ENCODE measurements at places on chromosomes 12 and 14. TPM values are rescaled to one million over a fixed set of nuclear protein-coding genes. Genes with fewer than 3 reads are reported as not detected.

RNF212B gene
- total RNA-seq: not detected

PLEKHA5 gene
- 4.6 TPM for total RNA-seq

GRCh38 chr12:101642115-101643067 lies 47.6 kb downstream of the MYBPC1 start:
- peaks cover 5% of the 10 kb centered on the region for H3K4me1 ChIP-seq
- peak overlapping the region; percentile 74 for H3K4me3 ChIP-seq
- H3K27ac ChIP-seq: no peak overlapping the region

DNA sequence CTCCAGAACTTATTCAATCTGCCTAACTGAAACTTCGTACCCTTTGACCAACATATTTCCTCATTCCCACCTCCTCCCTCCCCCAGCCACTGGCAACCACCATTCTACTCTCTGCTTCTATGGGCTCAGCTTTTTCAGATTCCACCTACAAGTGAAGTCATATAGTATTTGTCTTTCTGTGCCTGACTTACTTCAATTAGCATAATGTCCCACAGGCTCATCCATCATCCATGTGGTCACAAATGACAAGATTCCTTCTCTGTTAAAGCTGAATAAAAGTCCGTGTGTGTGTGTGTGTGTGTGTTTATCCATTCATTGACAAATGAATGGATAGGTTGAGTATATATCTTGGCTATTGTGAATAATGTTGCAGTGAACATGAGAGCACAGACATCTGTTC lies 1.3 kb upstream of the C14orf39 start:
- peaks cover 1% of the 10 kb centered on the region for H3K36me3 ChIP-seq
- DNase-seq: no peak
- no peak overlapping the region for H3K27ac ChIP-seq
- H3K4me1 ChIP-seq: no peaks in the 10 kb centered on the region
- H3K4me3 ChIP-seq: no peak overlapping the region

DNA sequence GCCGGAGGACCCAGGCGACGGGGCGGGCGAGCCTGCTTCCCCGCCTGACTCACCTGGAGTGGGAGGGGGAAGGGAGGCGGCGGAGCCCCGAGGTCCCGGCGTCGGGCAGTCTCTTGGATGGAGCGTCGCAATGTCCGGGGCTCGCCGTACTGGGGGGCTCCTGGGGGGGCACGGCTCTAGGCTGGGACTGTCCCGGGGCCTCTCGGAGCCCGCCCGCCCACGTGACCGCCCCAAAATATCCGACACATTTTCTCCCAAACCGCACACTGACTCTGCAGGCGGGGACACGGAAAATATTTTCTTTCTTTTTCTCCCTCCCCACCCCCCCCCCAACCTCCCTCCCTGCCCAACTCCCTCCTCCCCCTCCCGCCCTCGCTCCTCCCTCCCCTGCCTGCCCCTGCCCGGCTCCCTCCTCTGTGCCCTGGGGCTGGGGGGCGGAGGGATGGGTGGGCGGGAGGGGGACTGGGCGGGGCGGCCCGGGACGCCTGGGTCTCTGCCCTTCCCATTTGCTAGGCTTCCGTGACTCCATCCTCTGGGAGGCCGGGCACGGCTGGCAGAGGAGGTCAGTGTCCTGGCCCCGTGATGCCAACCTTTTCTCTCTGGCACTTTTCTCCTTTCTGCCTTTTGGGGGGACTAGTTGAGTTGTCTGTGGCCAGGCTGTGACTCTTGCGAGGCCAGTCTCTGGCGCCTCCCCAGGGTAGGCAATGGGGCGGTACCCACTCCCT lies at the start of gene RARG:
RARG (minus strand) TSS at position 289 of the 725 bp plus-strand sequence. CDS start 4,664 bp downstream, outside the sequence.
- no peaks in the 10 kb centered on the region for H3K27me3 ChIP-seq
- H3K36me3 ChIP-seq: no peaks in the 10 kb centered on the region
- H3K4me3 ChIP-seq: peak within 1 kb of the TSS; percentile 91

DNA sequence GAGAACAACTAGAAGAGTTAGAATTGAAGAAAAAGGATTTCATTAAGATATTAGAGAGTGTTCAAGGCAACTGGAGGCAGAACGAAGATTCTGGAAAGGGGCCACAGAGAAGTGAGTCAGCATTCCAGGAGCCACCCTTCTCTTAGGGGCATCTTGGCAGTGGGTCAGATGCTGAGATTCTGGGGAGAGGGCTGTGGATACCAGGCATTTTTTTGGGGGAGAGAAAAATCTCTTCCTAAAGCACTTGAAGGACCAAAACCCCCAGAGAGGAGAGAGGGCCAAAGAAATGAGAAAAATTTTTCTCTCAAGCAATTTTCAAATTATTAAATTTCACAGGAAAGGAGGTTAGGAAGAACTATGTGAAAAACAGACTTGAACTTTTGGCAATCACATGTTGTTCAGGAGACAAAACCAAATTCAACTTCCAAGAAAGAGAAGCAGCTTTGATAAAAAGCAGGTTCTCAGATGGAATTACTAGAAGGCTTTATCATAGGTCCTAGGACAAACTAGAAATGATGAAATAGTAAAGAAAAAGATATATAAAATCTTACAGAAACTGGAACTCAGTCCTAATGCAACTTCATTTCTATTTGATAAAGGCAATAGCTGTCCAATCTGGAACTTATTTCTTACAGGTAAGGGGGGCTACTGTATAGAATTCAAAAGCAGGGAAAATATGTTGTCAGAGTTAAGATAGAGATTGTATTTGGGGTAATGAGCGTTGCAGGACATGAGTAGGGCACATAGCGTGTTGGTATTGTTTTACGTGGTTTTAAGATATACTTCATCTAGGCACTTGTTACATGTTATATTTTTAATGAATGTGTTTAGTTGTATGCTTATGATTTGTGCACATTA lies 1.1 kb upstream of the CLEC2D start:
- H3K27me3 ChIP-seq: no peaks in the 10 kb centered on the region
- H3K4me1 ChIP-seq: peaks cover 63% of the 10 kb centered on the region
- peak overlapping the region; percentile 88 for H3K4me3 ChIP-seq
- no peak for DNase-seq
- H3K27ac ChIP-seq: peak overlapping the region; percentile 97

All from activated T-cell treated with anti-CD3 and anti-CD28 coated beads, Interleukin-2, amount 50 U/mL, for 72 hours (primary cell).